CD4-positive, alpha-beta T cell treated with Interleukin-4 for 1 hour (primary cell): ENCODE measurements at places on chromosomes 6 and 20.
A peak's percentile ranks its signal among the peaks of the same experiment; 100 is the strongest.

- DNase-seq = no peak
These were observed 10.1 kb upstream of the FKBP5 start for GRCh38 chr6:35698858-35699257.

GRCh38 chr6:42260972-42261371 lies 43.3 kb upstream of the MRPS10 start:
- DNase-seq = peak; percentile 39

- no peak for DNase-seq
These were observed 346.3 kb downstream of the BMP2 start for GRCh38 chr20:7113577-7114466.

GRCh38 chr20:16575390-16576140 lies 2.3 kb upstream of the KIF16B start:
- no peak for DNase-seq

DNA sequence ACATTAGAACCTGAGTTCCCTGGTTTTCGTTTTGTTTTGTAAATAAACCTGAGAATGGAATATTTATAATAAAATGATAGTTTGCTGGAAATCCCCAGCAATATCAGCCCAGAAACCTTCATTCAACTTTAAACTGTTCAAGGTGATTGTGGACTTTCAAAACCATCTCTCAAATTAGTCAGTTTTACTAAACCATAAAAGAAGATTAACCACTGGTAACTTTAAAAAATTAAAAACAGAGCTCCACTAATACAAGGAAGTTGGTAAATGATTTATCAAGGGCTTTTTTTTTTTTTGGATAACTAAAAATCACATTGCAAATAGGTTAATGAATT lies 10.0 kb downstream of the MBOAT1 start:
- no peak for DNase-seq

DNA sequence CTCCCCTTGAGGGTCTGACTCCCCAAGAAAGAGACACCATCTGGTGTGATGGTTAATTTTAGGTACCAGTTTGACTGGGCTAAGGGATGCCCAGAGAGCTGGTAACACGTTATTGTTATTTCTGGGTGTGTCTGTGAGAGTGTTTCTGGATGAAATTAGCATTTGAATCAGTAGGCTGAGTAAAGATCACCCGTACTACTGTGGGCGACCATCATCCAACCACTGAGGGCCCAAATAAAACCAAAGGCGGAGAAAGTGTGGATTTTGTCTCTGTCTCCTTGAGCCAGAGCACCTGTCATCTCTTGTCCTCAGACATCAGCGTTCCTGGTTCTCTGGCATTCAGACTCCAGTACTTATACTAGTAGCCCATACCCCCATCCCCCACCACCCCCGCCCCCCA lies 7.9 kb upstream of the CNKSR3 start:
- DNase-seq = no peak

GRCh38 chr6:80181352-80182081 lies 75.0 kb downstream of the BCKDHB start:
- DNase-seq = no peak

DNA sequence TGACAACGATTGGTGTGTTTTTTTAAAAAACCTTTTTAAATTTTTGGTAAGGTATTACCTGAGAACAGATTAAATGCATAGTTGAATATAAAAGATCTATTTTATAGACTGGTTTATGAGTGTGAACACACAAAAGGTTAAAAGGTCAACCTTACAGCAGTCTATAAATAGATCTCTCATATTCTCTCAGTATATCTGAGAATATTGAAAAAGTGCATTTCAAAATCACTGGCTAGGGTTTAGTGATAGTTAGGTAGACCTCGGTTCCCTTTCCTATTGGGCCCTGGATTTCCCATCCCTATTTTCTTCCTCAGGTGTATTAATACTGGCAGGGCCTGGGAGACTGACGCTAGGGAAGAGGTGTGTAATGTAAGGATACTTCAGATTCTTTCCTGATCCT lies 723 bp upstream of the ZNF451 start:
- DNase-seq = no peak

GRCh38 chr20:53019464-53019863 lies 47.3 kb downstream of the TSHZ2 start:
- DNase-seq = no peak

- no peak for DNase-seq
These were observed 522 bp upstream of the EPB41L1 start for GRCh38 chr20:36153736-36154699.

- DNase-seq = no peak
These were observed 55.1 kb downstream of the STMND1 start for GRCh38 chr6:17156966-17157365.

GRCh38 chr6:49415358-49415757 lies 47.7 kb downstream of the MMUT start:
- no peak for DNase-seq

DNA sequence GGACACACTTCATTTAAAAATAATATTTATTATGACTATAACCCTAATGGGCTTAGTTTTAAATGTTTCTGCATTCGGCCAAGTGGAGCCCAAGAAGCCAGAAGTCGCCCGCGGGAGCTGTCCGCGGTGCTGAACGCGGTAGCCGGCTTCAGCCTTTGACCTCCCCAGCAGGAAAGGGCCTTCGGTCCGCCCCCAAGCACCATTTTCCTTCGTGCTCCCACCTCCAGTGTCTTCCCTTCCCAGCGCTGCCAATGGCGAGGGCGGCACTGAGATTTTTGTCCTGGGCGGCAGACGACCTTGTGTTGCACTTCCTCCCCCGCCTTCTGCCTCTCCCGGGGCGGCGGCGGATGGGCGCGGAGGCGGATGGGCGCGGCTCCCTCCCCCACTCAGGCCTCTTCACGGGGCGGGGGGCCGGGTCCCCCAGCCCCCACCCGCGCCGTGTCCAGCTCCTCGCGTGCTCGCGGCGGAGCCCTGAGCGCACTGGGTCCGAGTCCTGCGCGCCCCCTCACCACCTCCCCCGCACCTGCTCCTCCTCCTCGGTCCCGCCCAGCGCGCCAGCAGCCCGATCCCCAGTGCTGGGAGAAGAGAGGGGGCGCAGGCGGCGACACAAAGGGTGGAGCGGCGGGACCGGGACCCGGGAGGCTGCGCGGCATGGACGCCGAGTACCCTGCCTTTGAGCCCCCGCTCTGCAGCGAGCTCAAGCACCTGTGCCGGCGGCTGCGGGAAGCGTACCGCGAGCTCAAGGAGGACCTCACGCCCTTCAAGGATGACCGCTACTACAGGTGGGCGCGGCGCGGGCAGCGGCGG lies 23.6 kb upstream of the TMEM181 start:
- DNase-seq = peak; percentile 66

- peak; percentile 84 for DNase-seq
These were observed 37.7 kb downstream of the KCNQ2 start for GRCh38 chr20:63434599-63435378.

DNA sequence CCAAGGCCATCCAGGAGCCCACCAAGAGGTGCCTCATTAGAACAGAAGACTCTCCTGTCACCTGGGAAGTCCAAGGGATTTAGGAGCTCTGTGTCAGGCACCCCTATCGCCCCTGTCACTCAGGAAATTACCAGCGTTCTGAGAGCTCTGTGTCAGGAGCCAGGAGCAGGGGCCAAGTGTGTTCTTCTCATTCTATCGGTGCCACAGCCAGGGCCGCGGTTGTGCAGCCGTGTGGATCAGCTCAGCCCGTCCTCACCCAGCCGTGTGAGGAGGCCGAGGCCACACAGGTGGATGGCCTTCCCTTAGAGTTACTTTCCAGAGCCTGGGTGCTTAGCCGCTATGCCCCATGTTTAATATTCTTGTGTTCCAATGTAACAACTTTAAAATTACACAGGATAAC lies 9.8 kb downstream of the MTG2 start:
- no peak for DNase-seq

DNA sequence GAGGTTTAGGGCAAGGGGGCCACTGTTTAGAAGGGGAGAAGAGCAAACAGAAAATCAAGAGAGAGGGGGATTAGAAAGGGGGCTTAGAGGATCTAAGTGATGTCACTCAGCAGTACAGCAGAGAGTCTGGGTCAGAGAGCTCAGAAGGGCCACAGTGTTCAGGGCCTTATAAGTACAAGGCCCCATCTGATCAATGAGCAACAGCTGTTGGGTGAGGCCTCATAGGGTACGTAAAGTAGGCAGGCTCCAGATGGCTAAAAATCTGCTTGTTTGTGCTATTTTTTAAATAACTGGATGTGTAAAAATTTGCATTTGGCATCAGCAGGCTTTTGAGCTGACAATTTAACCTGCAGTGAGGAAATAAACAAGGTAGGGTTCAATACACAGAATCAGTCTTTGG lies 149.8 kb downstream of the SH3BGRL2 start:
- DNase-seq = no peak

DNA sequence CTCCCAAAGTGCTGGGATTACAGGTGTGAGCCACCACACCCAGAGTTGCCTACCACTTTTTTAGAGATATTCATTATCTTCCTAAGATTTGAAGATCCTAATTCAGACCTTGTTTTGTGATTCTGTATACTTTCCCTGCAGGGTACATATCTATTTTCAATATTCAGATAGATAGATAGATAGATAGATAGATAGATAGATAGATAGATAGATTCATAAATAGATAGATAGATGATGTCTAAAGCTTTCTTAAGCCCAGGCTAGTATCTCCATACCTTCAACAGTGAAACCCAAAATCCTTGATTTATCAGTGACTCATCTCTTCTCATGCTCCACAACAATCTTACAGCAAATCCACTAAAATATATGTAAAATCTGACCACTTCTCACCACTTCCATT lies 30.8 kb downstream of the ZNF391 start:
- DNase-seq = no peak

GRCh38 chr20:4166726-4167035 lies 151.3 kb upstream of the RNF24 start:
- no peak for DNase-seq

GRCh38 chr6:169529931-169530751 lies 171.7 kb downstream of the WDR27 start:
- no peak for DNase-seq
